Thoracic aorta (tissue), 2 donors: ENCODE measurements at places on chromosomes 2 and 18. TPM values are rescaled to one million over a fixed set of nuclear protein-coding genes. Genes with fewer than 3 reads are reported as not detected.

Gene SRD5A2
- not detected for total RNA-seq

Gene VSNL1
- total RNA-seq: not detected

Gene CNGA3
- not detected for total RNA-seq

Gene LYG2
- total RNA-seq: not detected

Gene MAL
- not detected for total RNA-seq

Gene GKN1
- total RNA-seq: not detected

Gene SKA1
- not detected for total RNA-seq

Gene TCF7L1
- 8.8 TPM for total RNA-seq

Gene AMER3
- not detected for total RNA-seq
